ENCODE measurements at places on chromosomes 3 and 15.

DNA sequence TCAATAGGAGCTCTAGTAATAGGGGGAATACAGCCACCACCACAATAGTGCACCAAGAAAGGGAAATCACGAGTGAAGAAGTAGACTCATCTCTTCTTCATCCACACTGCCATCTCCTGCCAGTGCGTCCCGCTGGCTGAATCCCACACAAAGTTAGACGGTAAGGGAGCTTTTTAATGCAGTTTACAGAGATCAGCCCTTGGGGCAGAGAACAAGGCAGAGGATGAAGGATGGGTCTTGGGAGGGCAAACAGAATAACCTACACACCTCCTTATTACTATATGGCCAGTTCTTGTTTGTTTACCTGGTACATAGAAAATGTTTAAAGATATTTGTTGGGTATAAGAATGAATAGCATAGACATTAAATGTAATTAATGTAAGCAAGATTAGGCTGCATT lies 11.0 kb upstream of the DPH6 start:
- DNase-seq: no peak

DNA sequence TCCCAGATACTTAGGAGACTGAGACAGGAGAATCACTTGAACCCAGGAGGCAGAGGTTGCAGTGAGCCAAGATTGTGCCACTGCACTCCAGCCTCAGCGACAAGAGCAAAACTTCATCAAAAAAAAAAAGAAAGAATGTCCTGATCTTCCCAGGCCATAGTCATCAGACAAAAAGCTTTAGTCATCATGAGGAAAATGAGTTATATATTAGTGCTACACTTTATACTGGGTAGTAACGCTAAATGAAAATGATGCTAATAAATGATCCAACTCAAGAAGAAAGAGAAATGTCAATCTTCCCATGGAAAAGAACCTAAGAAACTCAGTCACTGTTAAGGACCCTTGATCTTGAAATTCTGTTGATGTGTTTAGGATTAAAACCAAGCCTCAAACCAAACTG lies 26.3 kb upstream of the TRIM59 start:
- DNase-seq: no peak

GRCh38 chr3:58324391-58325390 lies 8.0 kb upstream of the PXK start:
- DNase-seq: peak; percentile 52

DNA sequence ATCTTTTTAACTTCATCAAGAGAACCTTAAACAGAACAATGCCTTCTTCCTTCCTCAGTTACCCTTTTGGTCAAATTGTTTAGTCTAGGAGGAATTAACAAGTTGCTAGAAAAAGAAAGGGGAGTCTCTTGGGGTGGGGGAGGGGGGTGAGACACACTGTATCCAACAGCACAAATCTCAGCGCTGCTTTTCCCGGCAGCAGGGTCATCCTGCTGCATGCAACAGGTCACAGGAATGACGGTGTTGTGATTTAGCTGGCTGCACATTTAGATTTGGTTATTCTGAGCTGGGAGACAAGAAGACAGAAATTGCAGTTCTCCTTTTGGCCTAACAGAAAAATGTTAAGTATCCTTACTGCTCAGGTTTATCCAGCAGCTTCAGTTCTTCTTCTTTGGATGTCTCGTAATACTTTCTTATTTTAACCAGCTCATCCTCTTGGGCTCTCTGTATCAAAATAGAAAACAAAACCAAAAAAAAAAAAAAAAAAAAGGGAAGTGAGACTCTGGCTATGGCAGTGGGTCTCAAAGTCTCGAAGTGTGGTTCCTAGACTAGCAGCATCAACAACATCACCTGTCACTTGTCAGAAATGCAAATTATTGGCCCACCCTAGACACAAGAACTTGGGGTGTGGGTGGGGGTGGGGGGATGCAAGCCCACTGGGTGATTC lies 190.5 kb downstream of the GREM1 start:
- DNase-seq: peak; percentile 57

GRCh38 chr3:27714692-27715453 lies 7.2 kb downstream of the EOMES start:
- no peak for DNase-seq

DNA sequence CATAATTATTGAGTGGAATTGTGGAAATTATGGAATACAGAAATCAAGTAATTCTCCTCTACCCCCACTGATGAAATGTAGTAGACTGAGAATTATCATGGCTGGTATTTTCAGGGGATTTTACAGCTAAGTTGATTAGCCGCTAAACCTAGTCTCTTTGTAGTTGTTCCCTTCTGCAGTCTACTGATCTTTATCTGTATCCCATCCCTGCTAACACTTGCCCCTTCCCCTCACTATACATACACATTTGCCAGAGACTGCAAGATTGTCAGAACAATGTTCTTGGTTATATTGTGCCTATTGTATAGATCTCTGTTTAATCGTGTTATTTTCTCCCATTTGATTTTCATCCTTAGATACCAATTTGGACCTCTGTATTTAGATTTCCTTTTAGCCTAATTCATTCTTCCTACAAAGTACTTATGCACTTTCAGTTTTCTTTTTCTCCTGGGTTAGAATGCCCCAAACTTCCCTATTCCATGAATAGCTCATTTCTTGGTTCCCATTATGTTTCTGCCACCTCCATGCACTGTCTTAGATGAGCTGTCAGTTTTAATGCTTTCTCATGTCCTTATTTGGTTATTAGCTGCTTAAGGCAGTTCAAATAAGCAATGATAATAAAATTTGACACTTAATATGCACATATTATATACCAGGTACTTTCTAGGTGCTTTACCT lies 86.9 kb downstream of the CDIN1 start:
- no peak for DNase-seq

DNA sequence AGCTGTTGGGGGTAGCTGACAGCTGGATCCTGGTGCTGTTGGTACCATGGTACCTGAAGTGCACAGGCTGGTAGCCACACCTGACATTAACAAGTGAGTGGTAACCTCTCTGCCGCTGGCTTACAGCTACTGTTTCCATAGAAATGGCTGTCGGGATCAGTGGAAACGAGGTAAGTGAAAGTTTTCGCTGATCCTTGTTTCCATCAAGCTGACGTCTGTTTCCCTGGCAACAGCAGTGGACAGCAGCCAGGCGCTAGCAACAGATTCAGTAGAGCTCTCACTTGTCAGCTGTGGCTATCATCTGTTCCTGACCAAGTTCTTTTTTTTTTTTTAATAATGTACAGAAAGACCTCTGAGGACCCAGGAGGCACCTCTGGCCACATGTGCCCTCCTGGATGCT lies 166.2 kb downstream of the CHDH start:
- peak; percentile 5 for DNase-seq

GRCh38 chr15:74696398-74696729 lies 540 bp upstream of the EDC3 start:
- no peak for DNase-seq

- DNase-seq: no peak
Observed at GRCh38 chr15:28106294-28107110, 7.4 kb upstream of the OCA2 start.

GRCh38 chr15:76866716-76867321 lies 38.3 kb downstream of the SCAPER start:
- peak; percentile 49 for DNase-seq

GRCh38 chr15:98785807-98786621 lies 137.7 kb downstream of the IGF1R start:
- no peak for DNase-seq

- peak; percentile 96 for DNase-seq
Observed at GRCh38 chr3:106589311-106589942, 720.6 kb upstream of the CBLB start.

DNA sequence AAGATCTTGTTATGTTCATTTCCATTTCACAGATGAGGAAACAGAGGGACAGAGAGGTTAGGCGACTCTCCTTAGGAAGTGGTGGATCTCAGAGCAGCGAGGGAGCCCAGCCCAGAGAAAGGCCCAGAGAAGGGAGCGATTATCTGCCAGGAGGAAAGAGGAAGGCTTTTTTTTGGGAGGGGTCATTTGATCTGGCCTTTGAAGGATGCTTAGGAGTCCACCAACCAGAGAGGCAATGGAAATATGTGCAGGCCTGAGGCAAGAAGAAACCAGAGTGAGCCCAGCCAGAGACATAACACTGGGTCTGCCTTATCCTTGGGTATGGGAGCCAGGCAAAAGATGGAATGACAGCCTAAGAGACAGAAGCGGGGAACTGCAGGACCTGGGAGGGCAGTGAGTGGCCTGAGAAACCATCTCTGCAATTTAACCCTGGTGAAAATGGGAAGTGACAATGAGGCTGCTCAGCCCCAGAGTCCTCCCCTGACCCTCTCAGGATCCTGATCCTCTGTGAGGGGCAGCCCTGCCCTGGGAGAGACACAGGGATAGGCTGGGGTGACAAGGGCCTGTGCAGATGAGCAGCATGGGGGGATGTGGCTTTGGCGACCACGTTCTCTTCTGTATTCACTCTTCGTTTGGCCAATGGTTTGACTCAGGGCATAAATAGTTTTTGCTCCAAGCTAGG lies 163.2 kb downstream of the WNT7A start:
- DNase-seq: no peak

DNA sequence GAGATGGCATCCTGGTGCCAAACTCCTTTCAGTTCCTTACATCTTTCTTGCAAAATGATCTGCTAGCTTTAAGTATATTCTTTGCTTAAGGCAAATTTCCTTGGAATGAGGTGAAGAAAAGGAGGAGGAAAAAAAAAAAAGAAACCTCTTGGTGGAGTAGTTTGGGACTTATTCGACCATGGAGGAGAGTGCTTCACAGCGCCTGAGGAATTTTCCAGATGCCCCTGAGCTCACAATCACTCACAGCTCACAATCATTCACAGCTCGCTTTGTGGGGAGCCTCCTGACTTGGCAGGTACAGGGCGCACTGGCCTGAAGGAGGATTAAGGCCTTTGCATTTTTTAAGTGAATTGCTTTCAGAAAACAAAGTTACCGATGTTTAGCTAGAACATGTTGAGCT lies 53.9 kb downstream of the BOC start:
- no peak for DNase-seq

DNA sequence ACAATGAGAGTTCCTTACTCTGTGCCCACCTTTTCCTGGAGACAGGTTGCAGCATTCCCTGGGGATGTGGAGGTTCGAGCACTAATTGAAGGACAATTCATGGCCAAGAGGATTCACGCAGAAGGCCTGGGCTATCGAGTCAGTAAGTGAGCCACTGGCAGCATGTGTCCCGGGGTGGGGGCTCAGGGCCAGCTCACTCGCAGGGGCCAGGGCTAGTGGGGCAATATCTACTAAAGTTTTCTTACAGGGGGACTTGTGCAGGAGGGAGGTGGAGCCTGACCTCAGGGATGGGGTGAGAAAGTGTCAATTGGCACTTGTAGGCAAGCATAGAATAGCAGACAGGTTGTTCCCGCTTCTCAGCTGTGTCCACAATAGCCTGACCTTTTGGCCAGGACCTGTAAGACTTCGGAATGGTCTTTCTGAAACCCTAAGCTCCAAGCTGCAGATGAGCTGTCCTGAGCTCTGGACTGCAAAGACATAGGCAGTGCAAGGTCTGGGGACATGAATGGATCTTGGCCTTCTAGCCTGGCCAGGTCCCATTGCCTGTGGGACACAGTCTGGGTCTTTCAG lies 32.7 kb downstream of the XYLB start:
- no peak for DNase-seq

GRCh38 chr15:90685591-90686434 lies 31.3 kb upstream of the BLM start:
- DNase-seq: no peak

DNA sequence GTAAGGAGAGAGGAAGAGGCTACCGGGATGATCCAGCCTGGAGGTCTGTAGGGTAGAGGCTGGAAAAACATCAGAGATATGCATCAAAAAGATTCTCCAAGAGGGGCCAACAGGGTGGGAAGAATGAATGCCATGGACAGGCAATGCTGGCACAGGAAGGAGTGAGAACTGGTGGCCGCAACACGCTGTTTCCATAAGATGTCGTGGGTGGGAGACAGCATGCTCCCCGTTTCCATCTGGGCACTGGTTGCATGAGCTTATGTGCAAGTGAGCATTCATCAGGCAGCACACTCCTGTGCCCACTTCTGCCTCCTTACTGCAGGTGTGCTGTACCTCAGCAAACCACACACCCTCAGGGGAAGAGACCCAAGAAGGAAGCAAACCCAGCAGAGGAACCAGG lies 59.4 kb downstream of the GABRB3 start:
- DNase-seq: no peak

DNA sequence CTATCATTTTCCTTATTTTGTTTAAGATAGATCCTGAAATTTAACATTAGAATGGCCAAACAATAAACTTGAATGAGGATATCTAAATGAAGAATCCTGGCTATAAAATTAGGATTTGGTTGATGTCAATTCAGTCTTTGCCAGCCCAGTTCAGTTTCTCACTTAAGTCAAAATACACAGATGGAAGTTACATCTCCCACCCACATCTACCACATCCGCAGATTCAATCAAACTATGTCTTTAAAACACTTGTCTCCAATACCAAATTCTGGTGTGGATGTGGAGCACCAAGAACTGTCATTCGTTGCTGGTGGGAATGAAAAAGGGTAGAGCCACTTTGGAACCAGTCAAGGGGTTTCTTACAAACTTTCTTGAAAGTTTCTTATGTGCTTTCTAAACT lies 18.2 kb downstream of the CBLB start:
- no peak for DNase-seq

DNA sequence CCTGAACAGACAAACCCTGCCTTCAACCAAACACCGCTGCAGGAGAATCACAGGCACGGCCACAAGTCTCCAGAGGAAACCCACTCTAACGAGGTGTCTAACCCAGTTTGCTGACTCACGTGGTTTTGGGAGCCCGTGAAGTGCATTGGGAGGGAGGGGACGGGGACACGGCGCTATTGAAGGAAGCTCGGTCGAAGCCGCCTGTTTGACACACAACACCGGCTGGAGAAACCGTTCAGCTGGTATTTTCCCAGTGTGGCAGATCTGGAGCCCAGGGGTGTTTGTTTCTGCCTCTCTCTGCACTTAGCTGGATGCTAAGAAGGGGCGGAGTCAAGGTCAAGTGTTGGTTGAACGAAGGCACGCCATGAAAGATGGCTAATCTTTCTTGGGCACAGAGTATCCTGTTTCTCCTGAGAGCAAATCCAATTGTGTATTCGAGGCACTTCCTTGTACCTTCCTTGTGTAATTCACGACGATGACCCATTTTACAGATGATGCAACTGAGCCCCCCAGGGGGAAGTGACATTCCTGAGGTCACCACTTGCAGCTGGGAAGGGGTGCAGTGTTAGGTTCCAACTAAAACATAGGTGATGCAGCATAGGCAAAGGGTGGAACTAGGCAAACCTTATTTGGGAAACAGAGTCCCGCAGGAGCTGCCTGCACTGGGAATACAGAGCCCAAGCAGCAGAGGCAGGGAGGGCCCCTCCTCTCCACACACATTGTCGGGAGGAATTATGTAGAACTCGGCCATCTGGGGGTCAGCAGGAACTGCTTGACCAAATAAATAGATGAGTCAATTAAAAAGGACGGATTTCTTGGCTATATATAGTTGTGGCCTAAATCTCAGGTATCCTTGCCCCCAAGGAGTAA lies 22.5 kb downstream of the SLC6A6 start:
- peak; percentile 33 for DNase-seq

- no peak for DNase-seq
Observed at GRCh38 chr3:139307601-139308555, 35.9 kb upstream of the MRPS22 start.

- peak; percentile 58 for DNase-seq
Observed at GRCh38 chr15:66603301-66604179, 37.7 kb upstream of the LCTL start.
